ENCODE measurements at places on chromosomes 2 and 18. TPM values are rescaled to one million over a fixed set of nuclear protein-coding genes. Genes with fewer than 3 reads are reported as not detected.

- DNase-seq = no peak
Observed at GRCh38 chr18:58183226-58183625, 139.2 kb downstream of the NEDD4L start.

- peak; percentile 68 for DNase-seq
Observed at GRCh38 chr2:168456521-168457189, 583 bp downstream of the CERS6 start.

- DNase-seq = no peak
Observed at GRCh38 chr2:139544186-139544851, 764.1 kb upstream of the NXPH2 start.

DNA sequence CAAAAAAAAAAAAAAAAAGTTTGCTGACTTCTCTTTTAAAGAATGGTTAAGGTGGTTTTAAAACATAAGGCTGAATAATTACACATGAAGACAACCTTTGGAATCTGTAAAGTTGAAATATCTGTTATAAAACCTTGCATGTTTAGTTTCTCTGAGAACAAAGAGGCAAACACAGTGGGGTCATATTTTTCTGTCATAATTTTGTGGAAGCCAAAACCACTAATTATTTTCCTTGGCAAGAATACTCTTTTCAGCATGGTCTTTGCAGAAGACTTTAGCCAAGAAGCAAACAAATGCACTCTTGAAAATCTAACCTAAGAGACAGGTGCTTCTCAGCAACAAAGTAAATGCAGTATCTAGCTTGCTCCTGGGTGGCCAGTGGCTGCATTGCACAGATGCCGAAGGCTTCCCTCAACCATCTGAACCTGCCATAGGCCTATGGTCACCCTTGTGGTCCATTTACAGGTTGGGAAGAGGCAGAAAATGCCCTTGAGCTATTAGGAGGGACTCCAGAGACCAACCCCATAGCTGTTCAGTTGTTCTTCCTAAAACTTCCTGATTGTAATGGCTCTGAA, 44.8 kb downstream of the ZAP70 start:
- DNase-seq = no peak

DNA sequence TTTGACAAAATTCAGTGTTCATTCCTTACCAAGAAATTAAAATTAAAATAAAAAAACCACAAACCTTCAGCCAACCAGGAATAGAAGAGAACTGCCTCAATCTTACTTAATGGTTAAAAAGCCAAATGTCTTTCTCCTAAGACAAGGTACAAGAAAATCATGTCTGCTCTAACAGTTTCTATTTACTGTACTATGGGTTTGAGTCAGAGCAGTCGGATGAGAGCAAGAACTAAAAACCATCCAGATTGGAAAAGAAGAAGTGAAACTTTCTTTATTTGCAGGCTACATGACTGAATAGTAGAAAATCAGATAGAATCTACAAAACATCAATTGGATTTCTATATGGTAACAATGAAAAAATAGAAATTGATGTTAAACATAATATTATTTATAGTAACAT, 555.5 kb upstream of the TNP1 start:
- no peak for DNase-seq

GRCh38 chr18:59795882-59796281, 98.7 kb upstream of the CCBE1 start:
- DNase-seq = no peak

DNA sequence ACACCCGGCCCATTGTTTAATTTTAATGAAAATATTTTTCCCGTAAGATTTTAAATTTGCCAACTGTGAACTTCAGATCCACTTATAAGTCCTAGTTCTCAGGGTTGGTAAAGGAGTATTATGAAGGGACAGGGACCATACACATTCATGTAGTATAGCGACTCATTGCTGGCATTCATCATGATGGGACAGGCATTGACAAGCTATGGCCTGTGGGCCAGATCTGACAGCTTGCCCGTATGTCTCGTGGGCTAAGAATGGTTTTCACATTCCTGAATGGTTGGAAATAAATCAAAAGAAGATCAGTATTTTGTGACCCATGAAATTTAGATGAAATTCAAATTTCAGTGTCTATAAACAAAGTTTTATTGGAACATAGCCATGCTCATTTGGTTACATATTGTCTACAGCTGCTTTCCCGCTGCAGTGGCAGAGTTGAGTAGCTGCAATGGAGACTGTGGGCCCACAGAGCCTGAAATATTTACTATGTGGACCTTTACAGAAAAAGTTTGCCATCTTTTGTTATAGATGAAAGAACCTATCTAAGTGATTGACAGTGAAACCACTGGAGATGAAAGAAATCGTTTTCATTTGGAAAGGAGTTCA, 4.1 kb downstream of the RAPGEF4 start:
- DNase-seq = no peak

GRCh38 chr2:86758405-86758804, 32.3 kb downstream of the CD8A start:
- no peak for DNase-seq

- no peak for DNase-seq
Observed at GRCh38 chr2:220665108-220665471, 907.0 kb downstream of the EPHA4 start.

- DNase-seq = no peak
Observed at GRCh38 chr2:65377556-65378192, 54.7 kb downstream of the SPRED2 start.

GRCh38 chr2:241399941-241400922, 44.1 kb downstream of the FARP2 start:
- no peak for DNase-seq

- peak; percentile 35 for DNase-seq
Observed at GRCh38 chr2:160956243-160956802, 203.9 kb upstream of the TANK start.

DNA sequence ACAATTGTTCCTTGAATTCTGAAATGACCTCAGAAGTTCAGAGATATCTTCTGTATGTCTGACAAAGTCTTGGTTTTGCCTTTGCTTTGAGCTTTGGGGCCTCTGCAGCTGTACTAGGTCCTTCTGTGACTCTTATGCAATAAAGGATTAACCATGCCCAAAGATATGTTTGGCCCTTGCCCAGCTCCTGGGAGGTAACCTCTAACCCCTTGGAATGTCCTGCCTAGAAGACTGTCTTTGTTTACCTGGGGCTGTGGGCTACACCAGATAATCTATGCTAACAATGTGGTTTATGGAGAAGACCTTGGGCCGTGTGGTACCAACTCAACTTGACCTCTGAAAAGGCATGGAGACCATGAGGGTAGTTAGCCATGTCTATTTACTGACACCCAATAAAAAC, 140.9 kb upstream of the CAPN13 start:
- no peak for DNase-seq

- no peak for DNase-seq
Observed at GRCh38 chr18:63293935-63294334, 25.6 kb downstream of the BCL2 start.

DNA sequence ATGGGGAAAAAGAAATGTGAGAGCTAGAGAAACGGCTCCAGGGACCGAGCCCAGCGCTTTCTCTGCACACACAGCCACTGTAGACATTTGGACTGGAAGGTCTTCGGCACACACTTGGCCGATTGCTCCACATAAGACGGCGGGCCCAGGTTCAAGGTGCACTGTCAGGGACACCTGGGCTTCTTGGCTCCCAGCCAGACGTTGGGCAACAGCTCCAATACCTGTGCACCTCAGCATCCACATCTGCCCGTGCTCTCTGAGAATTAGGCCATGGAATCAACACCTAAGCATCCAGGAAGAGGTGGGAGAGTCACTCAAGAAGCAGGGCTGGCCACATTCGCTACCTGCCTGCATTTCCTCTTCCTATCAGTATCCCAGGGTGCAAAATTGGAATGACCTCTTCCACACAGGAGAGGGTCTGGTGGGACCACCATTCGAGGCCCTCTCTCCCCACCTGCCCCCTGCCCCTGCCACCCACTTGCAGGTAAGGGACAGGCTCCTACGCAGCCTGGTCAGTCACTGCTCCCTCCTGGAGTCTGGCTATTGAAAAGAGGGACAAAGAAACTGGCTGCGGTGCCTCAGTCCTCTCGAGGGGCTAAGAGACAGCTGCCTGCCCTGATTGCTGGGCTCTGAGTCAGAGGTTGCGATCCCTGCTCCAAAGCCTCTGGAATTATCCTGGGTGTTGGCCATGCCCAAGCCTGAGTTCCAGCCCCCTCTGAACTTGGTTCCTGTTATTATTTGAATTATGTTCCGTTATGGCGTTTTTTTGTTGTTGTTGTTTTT, 40.1 kb upstream of the TAF1B start:
- DNase-seq = peak; percentile 36

DNA sequence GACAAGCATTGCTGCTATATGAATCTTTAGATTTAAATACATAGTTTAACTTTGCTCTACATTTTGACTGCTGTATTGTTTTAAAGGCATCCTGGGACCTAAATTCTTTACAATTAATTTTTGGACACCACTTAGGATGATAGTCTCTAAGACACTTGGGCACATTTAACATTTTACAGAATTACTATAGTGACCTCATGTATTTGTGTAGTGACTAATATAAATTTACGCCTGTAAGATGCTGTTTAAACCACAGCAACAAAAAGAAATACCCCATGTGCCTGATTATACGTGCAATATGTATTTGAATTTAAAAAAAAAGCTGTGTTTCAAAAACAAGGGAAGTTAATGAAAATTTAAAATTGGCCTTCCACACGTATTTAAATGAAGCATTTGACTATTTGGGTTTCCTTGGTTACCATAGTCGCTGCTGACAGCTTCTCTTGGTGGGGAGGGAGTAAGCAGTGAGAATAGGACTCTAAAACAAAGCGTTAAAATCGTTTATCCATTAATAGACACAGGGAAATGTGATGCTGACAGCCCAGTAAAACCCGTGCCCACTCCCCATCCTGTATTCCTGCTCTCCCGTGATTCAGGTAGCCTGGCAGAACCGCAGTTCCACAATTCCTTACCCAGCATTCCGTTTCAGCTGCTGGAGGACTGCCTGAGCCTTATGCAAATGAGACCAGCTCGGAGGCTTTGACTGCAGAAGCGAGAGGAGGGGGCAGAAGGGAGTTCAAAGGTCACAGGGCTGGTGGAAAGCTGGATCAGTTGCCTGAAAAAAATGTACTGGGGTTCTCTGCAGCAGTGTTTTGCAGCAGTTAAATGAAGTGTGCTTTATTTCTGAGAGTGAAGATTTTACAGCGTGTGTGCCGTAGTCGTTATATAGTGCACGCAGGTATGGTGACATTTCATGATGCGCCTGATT, 104.3 kb downstream of the CSRNP3 start:
- DNase-seq = peak; percentile 49

DNA sequence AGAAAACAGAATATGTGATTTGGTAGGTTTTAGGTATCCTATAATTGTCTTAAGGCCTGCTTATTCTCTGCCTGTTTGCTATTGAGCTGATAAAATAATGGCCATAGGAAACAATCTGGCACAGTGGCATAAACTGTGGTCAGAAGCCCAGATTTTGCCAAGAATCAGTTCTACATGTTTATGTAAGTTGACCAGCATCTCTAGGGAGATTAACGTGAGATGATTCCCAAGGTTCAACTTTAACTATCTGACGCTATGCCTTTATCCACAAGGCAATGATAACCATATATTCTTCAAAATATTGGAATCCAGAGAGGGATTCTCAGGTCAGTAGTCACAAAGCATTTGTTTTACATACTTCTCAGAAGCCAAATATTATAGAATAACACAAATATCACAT, 25.6 kb downstream of the AP1S3 start:
- no peak for DNase-seq

- DNase-seq = peak; percentile 82
Observed at GRCh38 chr18:31685097-31686082, 1.0 kb upstream of the B4GALT6 start.

GRCh38 chr2:237090906-237091305, 5.2 kb downstream of the COPS8 start:
- DNase-seq = no peak

- no peak for DNase-seq
Observed at GRCh38 chr2:164014068-164014731, 278.4 kb upstream of the FIGN start.

DNA sequence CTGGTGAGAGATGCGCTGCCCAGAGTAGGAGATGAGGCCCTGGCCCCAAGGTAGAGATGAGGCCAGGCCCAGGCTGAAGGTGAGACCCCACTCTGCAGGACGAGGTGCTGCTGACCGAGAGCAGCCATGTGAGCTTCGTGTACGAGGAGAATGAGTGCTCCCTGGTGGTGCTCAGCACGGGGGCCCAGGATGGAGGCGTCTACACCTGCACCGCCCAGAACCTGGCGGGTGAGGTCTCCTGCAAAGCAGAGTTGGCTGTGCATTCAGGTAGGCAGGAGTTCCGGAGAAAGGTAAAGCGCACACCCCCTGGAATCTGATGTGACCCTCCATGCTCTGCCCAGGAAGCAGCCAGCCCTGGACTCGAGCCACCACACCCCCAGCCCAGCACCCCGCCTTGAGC, 21.5 kb upstream of the GMPPA start:
- no peak for DNase-seq

- no peak for DNase-seq
Observed at GRCh38 chr2:27721335-27721734, 50.2 kb upstream of the MRPL33 start.

The MFSD2B gene
- not detected for total RNA-seq

The SLC4A3 gene
- 456 TPM for total RNA-seq

The RBKS gene
- 3.3 TPM for total RNA-seq

The ENOSF1 gene
- total RNA-seq = 23.9 TPM

The SCYGR4 gene
- total RNA-seq = not detected

The TEX44 gene
- total RNA-seq = not detected
